ENCODE measurements at places on chromosomes 11 and 22. TPM values are rescaled to one million over a fixed set of nuclear protein-coding genes. Genes with fewer than 3 reads are reported as not detected.

DNA sequence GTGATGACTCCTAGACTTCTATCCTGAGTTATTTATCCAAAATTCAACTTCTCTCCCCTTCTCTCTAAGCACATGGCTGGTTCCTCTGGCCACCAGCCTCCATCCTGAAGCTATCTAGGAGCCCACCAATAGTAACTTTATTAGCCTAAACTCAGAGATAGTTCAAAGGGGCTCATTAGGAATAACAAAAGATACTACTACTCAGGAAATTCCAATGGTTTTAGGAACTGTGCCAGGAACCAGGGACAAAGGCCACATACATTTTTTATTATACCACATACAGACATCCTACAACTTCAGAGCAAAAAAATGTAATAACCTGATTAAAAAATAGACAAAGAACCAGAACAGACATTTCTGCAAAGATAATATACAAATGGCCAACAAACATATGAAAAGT is 27.9 kb downstream of the SLC25A17 start:
- DNase-seq: no peak

PRR5 gene
- total RNA-seq: 36.8 TPM

DNA sequence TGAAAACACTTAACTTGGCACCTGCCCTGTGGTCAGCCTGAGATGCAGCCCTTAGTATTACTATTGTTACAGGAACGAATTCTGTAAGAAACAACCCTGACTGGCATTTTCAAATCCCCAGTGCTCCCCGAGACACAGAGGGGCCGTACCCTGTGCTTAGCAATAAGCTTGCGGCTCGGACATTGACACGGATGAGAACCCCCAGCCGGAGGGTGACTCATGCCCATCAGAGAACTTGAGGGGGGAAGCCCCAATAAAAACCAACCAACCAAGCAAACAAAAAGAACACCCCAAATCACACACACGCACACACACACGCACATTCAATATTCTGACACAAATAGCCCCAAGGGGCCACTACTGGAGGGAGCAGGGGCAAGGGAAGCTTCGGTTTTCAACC is 63.8 kb downstream of the SHISAL1 start:
- no peak for DNase-seq

- DNase-seq: no peak
These were observed 18.4 kb downstream of the BCL9L start for GRCh38 chr11:118907051-118908042.

- DNase-seq: no peak
These were observed 349.9 kb upstream of the ANO3 start for GRCh38 chr11:25981998-25982397.

DNA sequence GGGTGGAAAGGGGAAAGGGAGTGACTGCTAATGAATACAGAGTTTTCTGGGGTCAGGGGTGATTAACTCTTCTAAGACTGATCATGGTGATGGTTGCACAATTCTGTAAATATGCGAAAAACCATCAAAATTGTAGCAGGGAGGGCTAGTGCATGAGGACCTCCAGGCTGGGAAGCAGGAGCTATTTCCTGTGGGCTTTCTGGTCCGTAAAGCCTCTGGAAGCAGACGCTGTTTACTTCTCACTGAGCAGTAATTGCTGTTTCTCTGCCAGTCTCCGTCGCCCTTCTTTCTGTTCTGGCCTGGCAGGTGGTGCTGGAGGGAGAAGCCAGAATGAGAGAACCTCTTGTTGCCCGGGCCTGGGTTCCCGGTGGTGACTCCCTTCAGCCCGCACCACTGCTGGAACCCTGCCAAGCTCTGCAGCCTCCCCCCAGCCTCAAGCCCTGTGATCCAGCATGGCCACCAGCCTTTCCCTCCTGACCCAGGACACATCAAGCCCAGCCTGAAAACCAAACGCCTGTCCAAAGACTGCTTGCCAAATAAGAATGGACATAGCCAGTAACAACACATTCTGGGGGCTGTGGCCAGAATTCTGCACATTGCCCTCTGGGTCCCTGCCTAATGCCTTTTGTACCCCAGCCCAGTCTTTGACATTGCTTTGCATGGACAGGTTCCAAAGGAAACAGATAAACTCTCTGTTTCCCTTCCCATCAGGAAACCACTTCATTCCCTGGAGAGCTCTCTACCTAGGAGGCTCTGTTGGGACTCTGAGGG is 201.0 kb upstream of the NAV2 start:
- DNase-seq: peak; percentile 92

TUBA8 gene
- 5.6 TPM for total RNA-seq

TMEM151A gene
- 1.7 TPM for total RNA-seq

E2F8 gene
- 4.2 TPM for total RNA-seq

UBASH3B gene
- 2.2 TPM for total RNA-seq

UBQLN3 gene
- total RNA-seq: not detected

GRCh38 chr22:45546333-45547015 is 43.8 kb downstream of the FBLN1 start:
- DNase-seq: no peak

C11orf16 gene
- total RNA-seq: not detected

DNA sequence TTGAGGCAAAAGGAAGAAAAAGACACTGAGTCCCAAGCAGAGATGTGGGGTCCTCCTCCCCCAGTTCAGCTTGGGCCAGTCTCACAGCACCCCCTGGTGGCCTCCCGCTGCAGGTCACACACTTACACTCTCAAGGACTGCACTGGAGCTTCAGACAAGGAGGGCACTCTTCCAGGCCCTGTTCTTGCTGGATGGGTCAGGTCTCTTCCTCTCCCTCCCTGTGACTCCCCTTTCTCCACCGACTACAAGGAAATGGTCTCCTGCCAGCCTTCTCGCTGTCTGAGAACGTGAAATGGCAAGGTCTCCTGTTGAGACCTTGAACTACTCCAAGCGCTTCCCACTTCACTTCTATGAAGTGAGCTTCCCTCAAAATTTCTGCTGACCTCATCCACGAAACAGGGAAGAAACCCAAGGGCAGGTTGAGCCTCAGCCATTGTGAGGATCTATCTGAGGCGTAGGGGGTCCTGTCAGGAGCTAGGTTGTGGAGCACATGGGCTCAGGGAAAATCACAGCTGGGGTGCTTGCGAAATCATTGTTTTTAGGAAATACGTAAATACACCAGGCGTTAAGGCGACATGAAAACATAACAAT is 11.2 kb upstream of the IGLL1 start:
- DNase-seq: no peak

GRCh38 chr11:119210050-119210449 is 3.9 kb downstream of the CBL start:
- no peak for DNase-seq

DNA sequence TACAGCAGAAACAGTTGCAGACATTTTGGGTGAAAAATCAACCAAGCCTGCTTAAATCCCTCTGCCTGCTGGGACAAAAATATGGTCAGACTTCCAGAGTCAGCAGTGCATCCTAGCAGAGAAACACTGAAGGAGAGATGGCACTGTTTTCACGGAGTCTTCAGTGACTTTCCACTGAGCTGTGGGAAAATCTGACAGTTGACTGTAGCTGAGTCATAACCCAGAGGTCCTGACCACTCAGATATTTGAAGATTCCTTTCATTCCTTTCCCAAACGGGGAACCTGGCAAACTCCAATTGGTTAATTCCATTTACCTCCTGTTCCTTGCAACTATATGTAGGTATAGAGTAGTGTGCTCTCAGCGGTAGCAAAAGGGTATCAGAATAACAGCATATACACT is 20.9 kb upstream of the UPB1 start:
- no peak for DNase-seq

DNA sequence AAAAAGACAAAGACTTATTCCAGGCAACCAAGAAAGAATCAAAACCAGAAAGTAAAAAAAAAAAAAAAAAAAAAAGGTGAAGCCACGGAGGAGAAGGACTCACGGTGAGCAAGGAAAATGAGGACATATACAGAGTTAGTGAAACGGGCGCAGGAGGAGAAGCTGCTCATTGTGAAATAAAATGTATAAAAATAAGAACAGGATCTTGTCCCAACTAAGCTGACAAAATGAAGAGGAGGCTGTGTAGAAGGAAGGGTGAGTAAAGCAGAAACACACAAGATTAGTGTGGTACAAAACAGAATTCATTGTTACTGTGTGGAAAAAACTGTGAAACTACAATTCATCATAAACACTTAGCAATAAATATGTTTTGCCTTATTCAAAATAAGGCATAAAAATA is 7.6 kb downstream of the IL17REL start:
- DNase-seq: no peak

- DNase-seq: no peak
These were observed 26.5 kb upstream of the KRTAP5-7 start for GRCh38 chr11:71500601-71501021.

GPHA2 gene
- not detected for total RNA-seq

DNA sequence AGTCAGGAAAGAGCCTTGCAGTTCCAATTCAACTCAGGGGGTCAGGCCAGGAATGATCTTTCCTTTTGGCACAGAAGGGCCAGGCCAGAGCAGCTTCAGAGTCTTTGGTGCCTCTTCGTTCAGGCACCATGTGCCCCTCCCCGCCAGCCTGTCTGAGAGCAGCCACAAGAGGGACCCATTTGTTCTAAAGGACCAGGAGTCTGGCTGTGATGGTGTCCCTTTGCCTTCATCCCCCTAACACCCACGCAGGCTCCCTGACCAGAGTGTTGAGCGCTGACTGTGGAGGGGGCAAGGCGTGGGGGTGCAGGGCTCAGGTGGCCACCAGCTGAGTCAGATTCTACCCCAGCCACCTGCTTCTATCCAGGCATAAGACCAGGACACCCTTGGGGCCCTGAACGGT is 156.4 kb downstream of the TTC17 start:
- no peak for DNase-seq

DNA sequence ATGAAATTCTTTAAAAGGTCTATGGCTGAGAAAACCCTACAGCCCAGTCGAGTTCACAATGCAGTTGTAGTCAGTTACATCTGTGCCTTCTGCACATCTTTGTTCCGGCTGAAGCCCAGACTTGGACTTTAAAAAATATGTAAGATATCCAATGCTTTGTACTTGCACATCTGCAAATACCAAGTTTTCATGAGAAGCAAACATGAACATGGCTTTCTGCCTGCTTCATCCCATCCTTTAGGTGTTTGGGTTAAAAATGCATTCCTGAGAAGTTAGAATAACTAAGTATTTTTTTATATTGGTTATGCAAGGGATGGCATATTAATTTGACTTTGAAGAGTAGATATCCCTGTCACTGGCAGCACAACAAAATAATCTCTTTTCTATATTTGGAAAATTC is 528.4 kb downstream of the METTL15 start:
- DNase-seq: no peak

PRDM11 gene
- total RNA-seq: 15.2 TPM

- no peak for DNase-seq
These were observed 72.0 kb downstream of the LARGE1 start for GRCh38 chr22:33848251-33848650.

DNA sequence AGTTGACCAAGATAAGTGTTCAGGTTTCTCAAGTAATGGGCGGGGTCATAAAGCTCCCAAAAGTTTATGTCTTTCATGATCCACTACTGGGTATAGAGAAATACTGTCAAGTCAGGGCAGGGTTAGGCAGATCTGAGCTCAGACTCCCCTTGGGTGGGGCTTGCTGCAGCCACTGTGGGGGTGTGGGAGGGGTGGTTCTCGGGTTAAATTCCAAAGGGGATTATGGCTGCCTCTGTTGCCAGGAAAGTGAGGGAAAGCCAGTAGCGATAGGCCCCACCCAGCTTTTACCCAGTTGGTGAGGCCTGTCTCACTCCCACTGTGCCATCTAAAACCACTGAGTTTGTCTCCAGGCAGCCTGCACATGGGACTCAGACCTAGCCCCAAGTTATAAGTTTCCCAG is 37.8 kb downstream of the DLG2 start:
- no peak for DNase-seq

DNA sequence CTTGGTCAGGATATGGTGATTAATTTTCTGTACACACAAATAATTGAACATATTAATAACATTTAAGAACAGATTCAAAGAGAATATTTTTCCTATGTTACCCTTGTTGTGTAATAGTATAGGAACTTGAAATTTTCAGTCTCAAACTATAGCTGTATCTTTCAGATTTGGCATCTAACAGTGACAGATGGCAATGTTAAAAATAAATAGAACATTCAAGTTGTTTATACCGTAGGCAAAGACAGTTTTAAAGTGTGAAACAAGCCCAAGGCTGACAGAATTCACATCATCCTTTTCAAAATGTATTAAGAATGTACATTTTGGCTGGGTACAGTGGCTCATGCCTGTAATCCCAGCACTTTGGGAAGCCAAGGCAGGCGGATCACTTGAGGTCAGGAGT is 92.6 kb upstream of the TP53AIP1 start:
- no peak for DNase-seq

DNA sequence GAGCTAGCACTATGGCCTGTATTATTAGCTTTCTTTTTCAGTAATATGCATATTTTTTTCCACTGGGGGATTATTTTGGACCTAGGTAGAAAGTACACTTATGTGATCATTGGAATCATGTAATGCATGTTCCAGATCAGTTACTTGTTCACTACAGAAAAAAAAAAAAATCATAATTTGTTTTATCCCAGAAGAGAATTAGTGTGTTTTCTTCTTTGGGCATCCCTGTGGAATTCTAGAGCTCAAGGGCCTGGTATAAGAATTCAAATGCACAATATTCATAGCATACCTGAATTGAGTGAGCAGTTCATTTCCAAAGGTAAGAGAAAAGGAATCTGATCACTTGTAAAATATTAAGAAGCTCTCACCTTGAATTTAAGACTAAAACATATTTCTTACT is at the start of gene OR5T1:
TSS of gene OR5T1 (plus strand) at position 301 of the 400 bp plus-strand sequence. CDS start 1,485 bp downstream, outside the sequence.
- no peak for DNase-seq

- no peak for DNase-seq
These were observed 20.0 kb downstream of the MICAL2 start for GRCh38 chr11:12130180-12130980.

DNA sequence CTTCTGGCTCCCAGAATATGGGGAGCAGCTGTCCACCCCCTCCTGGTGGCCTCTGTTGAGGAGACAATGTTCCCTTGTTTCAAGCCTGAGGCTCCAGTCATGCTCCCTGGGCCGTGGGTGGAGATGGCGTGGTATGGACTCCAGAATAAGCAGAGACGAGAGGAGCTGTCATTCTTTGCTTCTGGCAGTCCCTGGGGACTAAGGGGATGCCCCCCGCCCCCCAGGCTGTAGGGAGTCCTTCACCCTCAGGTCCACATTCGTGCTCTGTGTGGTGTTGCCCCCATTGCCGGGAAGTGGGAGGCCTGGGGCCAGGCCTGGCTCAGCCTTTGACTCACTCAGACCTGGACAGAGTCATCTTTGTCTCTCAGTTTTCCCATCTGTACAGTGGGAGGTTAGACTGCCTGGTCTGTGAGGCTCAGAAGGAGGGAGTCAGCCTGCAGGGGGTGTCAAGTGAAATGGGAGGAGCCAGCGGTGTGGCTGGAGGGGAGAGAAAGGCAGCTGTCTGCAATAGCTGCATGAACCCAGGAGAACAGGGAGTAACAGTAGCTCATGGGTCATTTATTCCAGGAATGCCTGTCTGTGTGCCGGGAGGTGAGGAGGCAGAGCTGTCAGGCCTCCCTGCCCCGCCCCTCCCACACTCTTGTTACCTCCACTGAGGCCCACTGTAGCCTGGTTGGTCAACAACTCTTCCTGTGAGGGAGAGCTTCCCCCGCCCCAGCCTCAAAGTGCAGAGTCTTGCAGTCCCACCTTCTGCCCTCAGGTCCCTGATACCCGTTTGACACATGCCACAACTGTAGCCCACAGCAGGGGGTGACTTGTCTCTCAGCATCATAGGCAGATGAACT is 6.3 kb downstream of the ARHGEF17 start:
- DNase-seq: no peak

- DNase-seq: no peak
These were observed 10.3 kb upstream of the OR9G1 start for GRCh38 chr11:56688554-56689100.

SLC37A2 gene
- total RNA-seq: 22.6 TPM

GRCh38 chr11:19880088-19880345 is 167.4 kb downstream of the NAV2 start:
- DNase-seq: no peak

- no peak for DNase-seq
These were observed 117.8 kb downstream of the OPCML start for GRCh38 chr11:133414506-133414905.
